Daoy (cell line): ENCODE measurements at places on chromosomes 2 and 18.
A peak's percentile ranks its signal among the peaks of the same experiment; 100 is the strongest.

GRCh38 chr2:191555092-191555742 is 122.7 kb upstream of the NABP1 start:
- peak; percentile 73 for DNase-seq

- DNase-seq, result peak; percentile 47
These were observed 23.7 kb upstream of the SCYGR1 start for GRCh38 chr2:227411320-227411989.

DNA sequence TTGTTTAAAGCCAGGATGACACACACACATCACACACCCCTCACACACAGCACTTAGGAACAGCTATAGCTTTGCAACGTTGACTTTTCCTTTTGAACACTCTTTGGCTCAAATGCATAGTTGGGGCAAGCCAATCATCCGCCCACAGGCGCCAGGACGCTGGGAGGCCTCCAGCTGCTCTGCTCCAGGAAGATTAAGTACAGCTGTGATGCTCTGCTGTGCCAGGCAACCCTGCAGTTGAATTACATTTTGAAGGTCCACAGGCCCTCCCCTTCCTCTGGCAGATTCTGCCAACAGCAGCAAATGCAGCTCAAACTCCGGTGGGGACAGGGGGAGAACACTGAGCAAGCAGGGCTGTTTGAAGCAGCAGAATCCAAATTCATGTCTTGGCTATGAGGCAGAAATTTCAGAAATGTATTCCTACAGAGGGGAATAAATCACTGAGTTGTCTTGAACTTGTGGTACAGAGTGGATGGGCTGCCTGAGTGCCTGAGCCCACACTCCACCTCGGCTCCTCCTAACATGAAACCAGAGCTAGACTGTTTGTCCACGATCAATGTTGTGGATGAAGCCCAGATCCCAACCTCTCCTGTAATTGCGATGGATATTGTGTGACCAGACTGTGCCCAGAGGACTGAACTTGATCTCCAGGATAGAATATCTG is 86.5 kb upstream of the PPP1CB start:
- DNase-seq, result peak; percentile 74

DNA sequence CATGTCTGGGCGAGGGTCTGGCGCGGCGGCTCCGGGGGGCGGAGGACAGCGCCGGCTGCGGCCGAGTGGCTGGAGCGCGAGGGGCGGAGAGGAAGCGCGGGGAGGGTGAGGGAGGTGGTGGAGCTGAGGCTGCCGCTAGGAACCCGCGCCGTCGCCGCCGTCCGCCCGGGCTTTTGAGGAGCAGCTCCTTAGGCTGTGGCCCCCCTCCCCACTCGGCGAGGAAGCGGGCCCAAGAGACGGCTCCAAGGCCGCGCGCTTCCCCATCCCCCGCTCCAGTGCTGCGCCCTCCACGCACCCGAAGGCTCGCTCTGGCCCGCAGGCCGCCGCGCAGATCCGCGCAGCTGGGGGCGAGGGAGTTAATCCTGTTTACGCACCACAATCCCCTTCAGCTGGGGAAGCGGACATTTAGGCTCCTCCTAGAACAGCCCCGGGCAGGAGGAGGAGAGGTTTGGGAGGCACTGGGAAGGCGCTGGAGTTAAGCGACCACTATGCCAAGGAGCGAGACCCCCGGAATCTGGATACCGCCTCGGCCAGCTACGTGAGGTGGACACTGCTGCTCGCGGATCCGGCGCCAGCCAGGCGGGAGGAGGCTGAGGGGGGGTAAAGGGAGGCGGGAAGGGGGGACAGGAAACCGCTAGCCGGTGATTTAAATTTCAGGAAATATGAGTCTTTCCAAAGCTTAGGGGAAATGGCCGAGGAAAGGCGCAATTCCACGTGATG is at the start of gene CNRIP1:
Gene CNRIP1 (minus strand): TSS at position 552 of the 720 bp plus-strand sequence. CDS start 549 bp downstream, at position 3.
- DNase-seq, result peak; percentile 82
